ENCODE measurements at places on chromosomes 6 and 20.

- DNase-seq, result no peak
Observed at GRCh38 chr6:132830334-132830751, 16.0 kb downstream of the RPS12 start.

GRCh38 chr6:29982097-29982496 is 39.8 kb downstream of the HLA-A start:
- no peak for DNase-seq

DNA sequence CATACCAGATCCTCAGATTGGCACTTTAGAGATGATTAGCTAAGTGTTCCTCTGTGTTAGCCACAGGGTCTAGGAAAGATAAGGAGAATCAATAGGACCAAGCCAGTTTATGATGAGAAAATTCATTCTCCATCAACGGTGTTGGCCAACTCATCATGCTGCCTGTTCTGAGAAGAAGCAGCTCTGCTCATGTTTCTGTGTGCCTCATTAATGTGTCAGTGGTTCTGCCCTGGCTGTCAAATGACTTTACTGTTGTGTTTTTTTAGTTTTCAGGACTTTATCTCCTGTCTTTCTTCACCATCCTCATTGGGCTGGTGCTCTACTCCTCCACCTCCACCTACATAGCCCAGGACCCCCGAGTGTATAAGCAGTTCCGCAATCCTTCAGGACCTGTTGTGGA is 234.3 kb upstream of the PLN start:
- no peak for DNase-seq

- no peak for DNase-seq
Observed at GRCh38 chr20:44456611-44457010, 19.1 kb upstream of the TTPAL start.

GRCh38 chr20:53077373-53078205 is 105.4 kb downstream of the TSHZ2 start:
- DNase-seq, result no peak

DNA sequence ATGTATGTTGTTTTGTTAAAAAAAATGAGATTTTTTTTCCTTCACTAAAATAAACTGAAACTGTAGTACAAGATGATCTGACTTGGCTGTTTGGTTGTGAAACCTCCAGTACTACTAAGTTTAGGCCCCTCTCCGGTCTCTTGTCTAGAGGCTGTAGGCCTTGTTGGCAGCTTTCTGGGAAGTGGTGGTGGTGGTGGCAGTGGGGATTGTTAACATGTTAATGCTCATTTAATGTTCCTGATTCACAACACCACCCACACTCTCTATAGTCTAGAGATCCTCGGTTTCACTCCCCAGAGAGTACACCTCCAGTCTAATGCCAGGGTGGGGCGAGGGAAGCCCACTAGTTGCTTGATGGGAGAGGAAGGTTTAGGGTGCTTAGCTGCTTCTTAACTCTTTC is 24.1 kb downstream of the STK4 start:
- DNase-seq, result no peak
